ENCODE measurements at places on chromosomes 11 and 22.

DNA sequence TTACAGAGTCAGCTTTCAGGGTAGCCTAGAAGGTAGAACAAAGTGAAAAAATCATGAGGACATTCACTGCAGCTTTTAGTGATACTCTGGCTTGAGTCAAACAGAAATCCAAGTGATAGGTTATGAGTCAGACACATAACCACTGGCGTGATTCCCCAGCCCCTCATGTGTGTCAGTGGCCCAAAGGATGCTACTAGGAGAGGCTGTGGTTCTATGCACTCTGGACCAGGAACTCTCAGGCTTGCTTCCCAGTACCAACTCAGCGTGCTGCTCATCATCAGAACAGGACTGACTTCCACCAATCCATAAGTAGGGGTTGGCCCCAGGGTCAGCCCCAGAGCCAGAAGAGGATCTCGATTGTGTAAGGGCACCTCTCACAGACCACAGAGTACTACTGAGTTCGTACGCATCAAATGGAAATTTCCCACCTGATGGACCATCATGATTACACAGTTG lies 116.8 kb downstream of the MED15 start:
- DNase-seq, result no peak

- DNase-seq, result no peak
Observed at GRCh38 chr11:57300785-57301184, 24.0 kb downstream of the TNKS1BP1 start.

DNA sequence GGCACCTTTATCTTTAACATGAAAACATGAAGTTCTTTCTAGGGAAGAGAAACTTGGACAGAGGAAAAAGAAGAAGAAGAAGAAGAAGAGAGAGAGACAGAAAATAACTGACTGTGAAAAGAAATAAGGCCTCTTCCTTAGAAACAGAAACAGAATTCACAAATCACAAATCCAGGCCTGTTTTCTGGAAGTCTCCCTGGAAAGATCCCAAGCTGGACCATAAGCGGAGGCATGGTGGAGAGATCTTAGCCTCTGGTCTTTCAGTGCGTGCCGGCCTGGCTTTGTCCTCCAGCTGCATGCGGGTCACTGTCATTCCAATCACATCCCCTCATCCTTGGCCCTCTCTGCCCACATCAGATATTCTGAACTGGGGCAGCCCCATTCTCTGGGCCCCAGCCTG lies 6.9 kb downstream of the FXYD6 start:
- no peak for DNase-seq

GRCh38 chr11:109150581-109150980 lies 271.4 kb upstream of the C11orf87 start:
- DNase-seq, result no peak

DNA sequence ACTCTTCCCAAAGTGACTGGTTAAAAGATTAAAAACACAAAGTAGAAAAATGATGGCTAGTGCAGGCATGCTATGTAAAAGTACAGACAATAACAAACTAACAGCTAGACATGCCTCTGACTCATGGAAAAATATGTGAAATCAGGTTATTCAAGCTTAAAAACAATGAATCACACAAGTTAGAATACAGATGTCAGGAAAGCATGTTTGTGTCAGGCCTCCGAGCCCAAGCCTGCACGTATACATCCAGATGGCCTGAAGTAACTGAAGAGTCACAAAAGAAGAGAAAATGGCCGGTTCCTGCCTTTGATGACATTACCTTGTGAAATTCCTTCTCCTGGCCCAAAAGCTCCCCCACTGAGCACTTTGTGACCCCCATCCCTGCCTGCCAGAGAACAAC lies 110.1 kb downstream of the NOX4 start:
- DNase-seq, result no peak

DNA sequence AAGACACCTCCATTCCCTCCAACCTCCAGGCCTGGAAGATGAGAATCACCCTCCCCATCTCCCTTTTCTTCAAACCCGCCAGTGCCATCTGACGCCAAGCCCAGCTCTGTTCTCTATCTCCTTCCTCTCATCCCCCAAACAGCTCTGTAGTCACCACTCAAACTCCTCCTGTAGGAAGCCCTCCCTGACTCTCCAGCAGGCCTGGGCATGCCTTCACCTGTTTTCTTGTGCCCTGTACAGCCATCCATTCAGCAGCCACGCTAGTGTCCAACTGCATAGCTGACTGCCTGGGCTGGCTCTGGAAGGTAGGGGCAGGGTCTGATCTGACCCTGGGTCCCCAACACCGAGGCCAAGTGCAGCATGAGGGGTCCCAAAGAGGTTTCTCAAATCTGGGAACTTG lies 25.0 kb downstream of the GDPD5 start:
- no peak for DNase-seq

GRCh38 chr11:29780756-29781155 lies 236.1 kb downstream of the KCNA4 start:
- DNase-seq, result no peak

DNA sequence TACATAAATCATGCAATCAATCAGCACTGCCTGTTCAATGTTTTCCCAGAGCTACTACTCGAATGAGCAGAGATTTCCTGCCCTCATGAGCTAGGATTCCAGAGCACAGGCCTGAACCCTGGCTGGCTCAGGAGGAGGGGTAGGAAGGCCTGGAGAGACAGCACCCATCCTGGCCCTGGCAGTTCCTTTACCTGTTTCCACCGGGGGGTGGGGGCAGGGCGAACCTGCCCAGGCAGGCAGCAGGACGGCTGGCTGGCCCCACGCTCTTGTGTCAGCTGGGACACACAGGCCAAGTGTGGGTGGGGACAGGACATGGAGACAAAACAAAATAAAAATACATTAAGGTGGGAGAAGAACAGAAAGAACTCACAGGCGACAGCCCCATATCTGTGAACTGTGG lies 109.8 kb upstream of the BID start:
- DNase-seq, result no peak

- DNase-seq, result no peak
Observed at GRCh38 chr11:29368126-29368525, 648.7 kb downstream of the KCNA4 start.

DNA sequence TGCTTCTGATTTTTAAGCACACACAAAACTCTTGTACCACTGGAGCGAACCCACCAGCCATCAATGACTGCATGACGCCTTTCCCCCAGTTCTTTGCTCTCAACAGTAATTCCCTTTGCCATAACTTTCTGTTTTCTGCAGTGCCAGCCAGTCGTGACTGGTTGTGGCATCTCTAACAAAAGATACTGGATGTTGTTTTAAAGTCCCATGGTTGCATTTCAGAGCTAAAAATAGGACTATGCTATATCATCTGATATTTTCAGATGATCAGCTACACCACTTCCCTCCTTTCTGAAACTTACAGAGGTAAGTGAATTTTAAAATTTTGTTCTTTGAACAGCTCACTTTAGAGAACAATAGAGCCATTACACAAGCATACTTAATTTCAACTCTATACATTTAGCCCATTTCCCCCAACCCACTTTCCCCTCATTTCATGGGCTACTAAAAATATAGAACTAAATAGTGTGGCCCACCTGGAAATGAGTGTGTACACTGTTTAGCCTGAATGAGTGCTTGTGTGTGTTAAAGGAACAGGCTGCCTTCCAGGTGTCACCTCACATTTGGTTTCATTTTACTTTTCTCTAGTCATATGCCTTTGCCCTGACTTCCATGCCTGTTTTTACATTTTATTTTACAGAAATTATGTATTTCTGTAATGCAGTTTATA lies 136.9 kb upstream of the ZC3H12C start:
- no peak for DNase-seq

GRCh38 chr11:121614636-121615240 lies 162.0 kb upstream of the SORL1-AS1 start:
- DNase-seq, result no peak

DNA sequence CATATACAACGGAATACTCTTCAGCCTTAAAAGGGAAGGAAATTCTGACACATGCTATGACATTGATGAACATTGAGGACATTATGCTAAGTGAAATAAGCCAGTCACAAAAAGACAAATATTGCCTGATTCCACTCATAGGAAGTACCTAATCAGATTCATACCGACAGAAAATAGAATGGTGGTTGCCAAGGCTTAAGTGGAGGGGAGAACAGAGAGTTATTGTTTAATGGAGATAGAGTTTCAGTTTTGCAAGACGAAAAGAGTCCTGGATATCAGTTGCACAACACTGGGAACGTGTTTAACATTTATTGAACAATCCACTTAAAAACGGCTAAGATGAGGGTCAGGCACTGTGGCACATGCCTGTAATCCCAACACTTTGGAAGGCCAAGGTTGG lies 45.6 kb upstream of the HIPK3 start:
- DNase-seq, result no peak

- DNase-seq, result no peak
Observed at GRCh38 chr22:30193031-30193775, 53.4 kb downstream of the LIF start.
